ENCODE measurements at places on chromosomes 6 and 20. TPM values are rescaled to one million over a fixed set of nuclear protein-coding genes. Genes with fewer than 3 reads are reported as not detected.

Gene OLIG3
- total RNA-seq = 0.41 TPM

- no peak overlapping the region for H3K27ac ChIP-seq
- no peak overlapping the region for H3K4me3 ChIP-seq
- peaks cover 3% of the 10 kb centered on the region for H3K4me1 ChIP-seq
- peaks cover under 1% of the 10 kb centered on the region for H3K27me3 ChIP-seq
- H3K36me3 ChIP-seq = peaks cover 7% of the 10 kb centered on the region
- no peak for DNase-seq
These were observed 4.1 kb upstream of the PHACTR2 start for GRCh38 chr6:143673669-143674068.

- no peak overlapping the region for H3K27ac ChIP-seq
- H3K4me1 ChIP-seq = no peaks in the 10 kb centered on the region
- DNase-seq = no peak
- peaks cover 66% of the 10 kb centered on the region for H3K27me3 ChIP-seq
These were observed 1.7 kb downstream of the SMOC2 start for GRCh38 chr6:168442646-168443045.

DNA sequence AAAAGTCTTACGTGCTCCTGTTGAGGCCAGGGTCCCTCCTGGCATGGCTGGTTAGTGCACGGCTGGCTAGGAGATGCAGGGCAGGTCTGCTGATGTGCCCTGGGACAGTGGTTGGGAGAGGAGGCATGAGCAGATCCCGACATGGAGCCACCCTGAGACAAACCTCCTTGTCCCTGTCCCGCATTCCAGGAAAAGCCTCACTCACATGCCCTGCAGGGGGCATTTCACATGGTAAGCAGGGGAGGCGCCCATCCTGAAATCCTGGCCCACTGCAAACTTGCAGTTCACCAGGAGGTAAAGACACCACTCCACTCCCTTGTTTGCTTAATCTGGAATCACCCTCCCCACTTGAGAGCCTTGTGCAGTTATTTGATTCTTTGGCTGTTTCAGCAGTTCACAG lies 116.7 kb upstream of the SLC24A3 start:
- no peak overlapping the region for H3K27ac ChIP-seq
- H3K4me3 ChIP-seq = no peak overlapping the region
- no peaks in the 10 kb centered on the region for H3K4me1 ChIP-seq
- DNase-seq = no peak
- no peaks in the 10 kb centered on the region for H3K36me3 ChIP-seq

DNA sequence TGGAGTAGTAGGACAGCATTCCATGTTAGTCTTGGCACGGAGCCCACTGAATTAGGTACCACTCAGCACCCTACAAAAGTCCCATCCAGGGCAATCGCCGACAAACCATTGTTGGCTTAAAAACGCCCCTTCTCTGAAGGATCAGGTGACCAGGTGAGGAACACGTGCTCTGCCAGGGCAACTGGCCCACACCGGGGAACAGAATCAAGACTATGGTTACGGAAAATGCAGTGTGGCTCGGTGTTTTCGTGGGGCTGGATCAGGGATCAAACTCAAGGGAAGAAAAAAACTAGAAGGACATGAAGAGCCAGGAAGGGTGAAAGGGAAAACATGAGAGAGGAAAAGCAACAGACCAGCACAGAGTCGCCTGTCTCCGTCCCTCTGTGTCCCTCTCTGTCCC lies 177.8 kb upstream of the ARID1B start:
- H3K27ac ChIP-seq = no peak overlapping the region
- H3K4me1 ChIP-seq = no peaks in the 10 kb centered on the region
- DNase-seq = no peak
- no peaks in the 10 kb centered on the region for H3K36me3 ChIP-seq
- H3K4me3 ChIP-seq = no peak overlapping the region

DNA sequence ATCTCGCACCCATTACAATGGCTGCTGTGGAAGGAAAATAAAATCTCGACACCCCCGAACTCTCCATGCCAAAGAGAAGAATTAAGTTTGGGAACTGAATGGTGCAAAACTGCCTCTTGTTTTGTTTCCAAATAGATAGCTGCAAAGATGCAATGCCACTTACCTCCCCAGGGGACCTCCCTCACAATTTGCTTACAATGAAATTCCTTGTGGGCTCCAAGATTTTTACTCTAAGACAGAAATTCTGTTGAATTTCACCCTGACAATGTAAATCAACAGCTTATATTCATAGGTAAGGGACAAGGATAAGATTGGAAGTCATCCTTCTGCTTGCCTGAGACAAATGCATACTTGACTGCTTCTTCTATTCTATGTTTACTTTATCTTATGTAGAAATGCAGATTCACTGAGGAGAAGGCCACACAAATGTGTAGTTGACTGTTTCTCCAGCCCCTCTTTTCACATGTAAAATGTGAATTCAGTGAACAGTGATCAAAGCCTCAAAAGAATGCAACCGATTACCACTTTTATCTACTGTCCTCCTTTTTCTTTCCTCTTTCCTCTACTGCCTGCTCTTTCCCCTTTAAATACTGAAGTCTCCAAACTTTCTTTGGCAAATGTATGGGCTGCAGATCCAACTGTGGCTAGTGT lies 36.6 kb downstream of the ADGRF4 start:
- no peaks in the 10 kb centered on the region for H3K36me3 ChIP-seq
- peak overlapping the region; percentile 62 for H3K27ac ChIP-seq
- H3K4me3 ChIP-seq = no peak overlapping the region

Gene CAGE1
- 0.31 TPM for total RNA-seq

DNA sequence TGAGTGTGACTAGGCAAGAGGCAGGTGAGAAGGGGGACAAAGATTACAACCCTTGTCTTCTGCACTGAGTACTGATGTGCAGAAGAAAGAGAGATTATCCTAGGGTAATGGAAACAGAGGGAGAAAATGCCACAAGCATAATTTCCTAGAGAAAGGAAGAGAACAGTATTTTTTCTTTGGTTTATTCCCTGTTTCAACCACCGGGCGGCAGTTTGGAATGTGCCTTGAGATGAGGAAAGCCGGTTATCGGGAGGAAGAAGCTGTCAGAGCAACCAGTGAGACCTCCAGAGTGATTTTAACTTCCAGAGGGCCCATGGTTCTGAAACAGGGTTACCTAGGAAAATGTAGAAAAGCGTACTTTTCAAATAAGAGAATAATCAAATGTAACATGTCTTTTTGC lies 121.4 kb downstream of the REV3L start:
- DNase-seq = no peak
- no peaks in the 10 kb centered on the region for H3K4me1 ChIP-seq
- no peak overlapping the region for H3K4me3 ChIP-seq
- H3K36me3 ChIP-seq = no peaks in the 10 kb centered on the region
- no peak overlapping the region for H3K27ac ChIP-seq

DNA sequence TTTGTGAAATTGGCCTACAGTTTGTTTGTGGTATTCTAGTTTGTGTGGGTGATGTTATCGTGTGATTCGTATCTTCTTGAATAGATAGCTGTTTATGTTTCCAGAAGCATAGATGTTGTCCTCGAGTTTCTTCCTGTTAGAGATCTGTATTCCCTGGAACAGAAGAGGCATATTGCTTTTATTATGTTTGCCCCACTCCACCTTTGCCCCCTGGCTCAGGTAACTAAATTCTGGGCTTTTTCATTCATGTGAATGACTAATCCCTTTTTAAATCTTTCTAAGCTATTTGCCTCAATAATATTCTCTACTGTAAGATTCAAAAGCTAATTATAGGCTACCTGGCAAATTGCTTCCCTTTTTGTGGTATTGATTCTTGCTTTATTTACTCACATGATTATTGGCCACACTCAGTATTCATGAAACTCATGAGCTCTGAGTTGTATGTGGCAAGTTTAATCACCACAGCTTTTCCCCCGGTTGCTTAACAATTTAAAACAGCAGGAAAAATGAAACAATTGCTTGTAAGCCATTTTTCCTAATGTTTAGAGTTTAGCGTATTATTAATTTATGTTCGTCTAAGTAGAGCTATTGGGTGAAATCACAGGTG lies 12.6 kb downstream of the RNF217 start:
- H3K4me3 ChIP-seq = no peak overlapping the region
- no peak for DNase-seq
- H3K4me1 ChIP-seq = no peaks in the 10 kb centered on the region
- peaks cover 17% of the 10 kb centered on the region for H3K27me3 ChIP-seq
- no peak overlapping the region for H3K27ac ChIP-seq

GRCh38 chr6:33595001-33595846 lies 15.1 kb upstream of the BAK1 start:
- no peaks in the 10 kb centered on the region for H3K36me3 ChIP-seq
- no peak overlapping the region for H3K4me3 ChIP-seq
- H3K27me3 ChIP-seq = no peaks in the 10 kb centered on the region
- H3K27ac ChIP-seq = no peak overlapping the region

Gene HLA-DQB2
- 0.60 TPM for total RNA-seq

GRCh38 chr6:11277275-11278206 lies 45.1 kb upstream of the NEDD9 start:
- peak overlapping the region; percentile 73 for H3K4me3 ChIP-seq
- H3K27ac ChIP-seq = peak overlapping the region; percentile 93
- H3K4me1 ChIP-seq = peaks cover 39% of the 10 kb centered on the region
- no peaks in the 10 kb centered on the region for H3K27me3 ChIP-seq
- H3K36me3 ChIP-seq = peaks cover 4% of the 10 kb centered on the region

Gene ZNF165
- total RNA-seq = 6.1 TPM

Gene ARMH2
- not detected for total RNA-seq

DNA sequence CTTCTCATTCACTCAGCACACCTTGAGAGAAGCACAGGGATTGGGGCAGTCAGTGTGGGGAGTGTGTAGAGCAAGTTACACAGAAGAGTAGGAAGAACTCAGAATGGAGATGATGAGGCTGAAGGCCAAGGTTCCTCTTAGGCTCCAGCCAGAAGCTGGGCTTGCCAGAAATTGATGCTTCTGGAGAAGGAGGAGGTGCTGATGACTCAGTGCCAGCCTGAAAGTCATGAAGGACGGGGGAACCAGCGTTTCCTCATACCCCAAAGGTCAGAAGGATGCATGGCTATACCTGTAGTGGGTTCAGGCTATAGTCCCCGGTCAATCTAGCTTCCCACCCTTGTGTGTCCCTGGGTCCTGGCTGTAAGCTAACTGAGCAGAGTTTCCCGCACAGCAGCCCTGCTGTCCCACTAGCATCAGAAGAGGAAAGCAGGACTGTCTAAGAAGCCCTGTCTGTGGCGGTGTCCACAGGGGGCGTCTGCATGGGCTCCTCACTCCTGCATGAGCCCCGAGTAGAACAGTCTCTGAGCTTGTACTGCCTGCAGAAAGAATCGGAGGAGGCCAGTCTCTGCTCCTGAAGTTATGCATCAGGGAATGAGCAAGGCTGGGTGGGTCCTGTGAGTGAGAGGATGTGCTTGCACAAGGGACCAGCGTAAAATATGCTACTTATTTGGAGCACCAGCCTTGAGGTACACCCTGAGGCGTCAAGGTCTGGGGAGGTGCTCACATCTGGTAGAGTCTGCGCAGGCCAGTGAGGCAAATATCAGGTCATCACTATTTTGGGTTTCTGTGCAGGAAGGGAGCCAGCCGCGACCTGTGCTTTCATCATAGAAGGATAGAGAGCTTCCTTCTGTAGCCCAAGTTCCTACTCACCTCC lies 148.5 kb downstream of the MRPL14 start:
- DNase-seq = no peak
- no peak overlapping the region for H3K27ac ChIP-seq
- peaks cover 37% of the 10 kb centered on the region for H3K27me3 ChIP-seq
- no peak overlapping the region for H3K4me3 ChIP-seq
- H3K36me3 ChIP-seq = no peaks in the 10 kb centered on the region
- H3K4me1 ChIP-seq = peaks cover 6% of the 10 kb centered on the region

DNA sequence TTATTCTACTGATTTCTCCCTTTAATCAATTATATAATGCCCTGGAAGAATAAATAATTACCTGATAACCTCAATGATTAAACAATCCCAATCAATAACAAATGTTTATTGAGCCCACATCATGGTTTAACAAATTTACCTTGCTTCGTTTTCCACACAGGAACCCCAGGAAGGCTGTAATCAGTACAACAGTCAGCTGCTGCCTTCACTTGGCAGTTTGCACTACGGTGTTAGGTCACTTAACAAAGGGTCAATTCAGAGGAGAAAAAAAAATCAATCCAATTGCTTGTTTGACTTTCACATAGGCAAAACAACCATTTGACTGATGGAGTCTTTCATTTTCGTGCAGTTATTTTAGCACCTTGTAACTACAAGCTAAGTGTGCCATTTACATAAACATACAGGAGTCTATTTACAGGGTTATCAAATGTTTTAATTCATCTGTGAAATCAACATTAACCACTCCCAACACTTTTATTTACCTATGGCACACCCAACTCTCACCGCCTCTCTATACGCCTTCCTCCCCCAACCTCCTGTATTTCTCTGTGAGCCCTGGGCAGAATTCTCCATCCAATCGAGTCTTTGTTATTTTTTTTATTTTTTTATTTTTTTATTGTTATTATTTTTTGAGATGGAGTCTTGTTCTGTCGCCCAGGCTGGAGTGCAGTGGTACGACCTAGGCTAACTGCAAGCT lies 140.4 kb upstream of the TAB2 start:
- H3K27ac ChIP-seq = no peak overlapping the region
- peaks cover 9% of the 10 kb centered on the region for H3K36me3 ChIP-seq
- no peak overlapping the region for H3K4me3 ChIP-seq
- DNase-seq = no peak

Data from activated T-cell treated with anti-CD3 and anti-CD28 coated beads, Interleukin-2, amount 50 U/mL, for 72 hours (primary cell).